Testis (tissue), 5 donors: ENCODE measurements at places on chromosomes 3 and 15.

- no peak for DNase-seq
Measured at GRCh38 chr3:4425055-4425454, 42.0 kb downstream of the SUMF1 start.

- DNase-seq: no peak
Measured at GRCh38 chr3:124815781-124816180, 71.4 kb downstream of the ITGB5 start.

GRCh38 chr3:43953814-43954692 lies 263.3 kb downstream of the ABHD5 start:
- DNase-seq: no peak

DNA sequence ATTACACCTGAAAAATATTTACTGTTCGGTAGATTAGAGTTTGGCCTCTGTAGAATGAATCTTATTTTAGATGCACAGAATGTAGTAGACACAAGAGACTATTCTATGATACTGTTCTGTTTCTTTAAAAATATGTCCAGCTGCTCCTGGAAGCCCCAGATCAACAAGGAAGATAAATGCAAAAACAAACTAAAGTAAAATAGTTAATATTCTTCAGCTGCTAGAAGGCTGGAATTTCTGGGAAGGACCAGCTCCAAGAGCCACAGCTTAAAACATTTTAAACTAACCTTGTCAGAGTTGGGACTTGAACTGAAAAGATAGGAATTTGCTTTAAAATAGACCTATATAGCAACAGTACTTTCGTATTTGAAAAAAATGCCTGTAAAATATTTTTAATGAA lies 277.9 kb downstream of the PTPRG start:
- no peak for DNase-seq

DNA sequence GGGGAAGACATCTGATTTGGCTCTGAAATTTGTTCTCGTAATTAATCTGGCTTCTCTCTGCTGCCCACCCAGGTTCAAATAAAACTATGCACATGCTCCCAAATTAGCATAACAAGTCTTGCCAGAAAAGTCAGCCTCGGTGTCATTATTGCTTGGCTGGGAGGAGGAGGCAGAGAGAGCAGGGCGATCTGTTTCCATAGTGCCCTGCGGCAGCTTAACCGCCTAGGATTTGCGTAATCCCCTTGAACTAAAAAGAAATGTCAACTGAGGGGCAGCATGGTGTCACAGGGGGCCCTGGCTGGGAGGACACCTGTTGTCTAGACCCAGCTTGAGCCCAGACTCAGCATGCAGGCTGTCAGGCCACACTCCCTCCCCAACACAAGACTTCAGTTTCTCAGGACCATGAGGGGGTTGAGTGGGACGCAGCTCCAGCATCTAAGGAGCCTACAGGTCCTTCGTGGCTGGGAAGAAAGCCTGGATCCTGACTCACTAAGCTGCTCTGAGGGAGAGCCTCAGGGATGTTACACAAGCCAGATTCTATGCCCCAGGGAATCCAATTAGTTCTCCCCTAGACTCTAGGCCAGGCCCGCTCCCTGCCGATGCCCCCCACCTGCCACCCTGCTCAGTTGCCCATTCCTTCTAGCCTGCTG lies 17.3 kb downstream of the MRPS11 start:
- DNase-seq: no peak

DNA sequence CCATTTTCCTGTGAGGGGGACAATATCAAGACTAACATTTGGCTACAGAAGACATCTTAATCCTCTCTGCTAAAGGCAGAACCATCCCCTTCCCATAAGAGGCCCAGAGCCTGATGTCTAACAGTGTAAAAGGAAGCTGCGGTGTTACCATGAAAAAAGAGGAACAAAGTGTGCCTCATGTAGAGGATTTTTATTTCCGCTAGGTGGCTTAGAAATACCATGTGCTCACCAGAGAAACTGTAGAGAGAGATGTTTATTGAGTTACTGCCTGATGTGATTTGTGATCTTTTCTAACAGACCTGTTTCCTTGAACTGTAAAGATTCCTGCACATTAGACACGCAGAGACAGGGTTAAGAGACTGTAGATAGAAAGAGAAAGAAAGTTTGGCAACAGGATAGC lies 22.0 kb downstream of the OR5H15 start:
- DNase-seq: no peak

DNA sequence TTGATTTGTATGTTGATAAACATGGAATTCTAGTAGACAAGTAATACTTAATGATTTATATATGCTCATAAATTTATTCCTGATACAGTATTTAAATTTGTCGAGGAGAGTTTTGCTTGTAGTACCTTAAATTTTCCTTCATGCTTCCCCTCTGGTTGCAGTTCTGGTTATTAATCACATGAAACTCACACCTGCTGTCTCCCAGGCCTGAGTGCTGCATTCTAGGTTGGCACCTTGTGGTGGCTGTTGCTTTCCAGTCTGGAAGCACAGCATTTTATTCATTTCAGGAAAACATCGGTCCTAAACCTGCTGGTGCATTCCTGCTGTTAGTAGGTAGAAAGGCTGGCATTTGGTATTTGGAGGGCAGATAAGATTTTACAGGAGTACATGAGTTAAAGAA lies 44.9 kb downstream of the ATP1B3 start:
- DNase-seq: no peak

DNA sequence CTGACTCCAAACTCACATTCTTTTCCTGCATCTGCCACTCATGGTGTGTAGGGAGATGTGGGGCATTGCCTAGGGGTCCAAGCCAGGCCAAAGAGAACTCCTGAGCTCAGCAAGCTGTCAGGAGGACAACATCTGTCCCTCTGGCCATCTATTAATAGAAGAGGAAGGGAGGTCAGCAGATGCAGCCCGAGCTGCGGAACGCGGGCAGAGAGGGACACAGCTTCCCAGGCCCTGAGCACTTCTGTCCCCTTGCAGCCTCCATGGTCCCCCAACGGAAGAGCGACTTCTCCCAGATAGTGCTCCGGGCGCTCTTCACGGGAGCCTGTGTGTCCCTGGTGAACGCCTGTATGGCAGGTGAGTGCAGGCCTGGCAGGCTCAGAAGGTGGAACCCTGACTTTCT lies 37.3 kb upstream of the PDE8A start:
- DNase-seq: no peak

- DNase-seq: no peak
Measured at GRCh38 chr15:78024883-78025282, 52.6 kb downstream of the TBC1D2B start.

DNA sequence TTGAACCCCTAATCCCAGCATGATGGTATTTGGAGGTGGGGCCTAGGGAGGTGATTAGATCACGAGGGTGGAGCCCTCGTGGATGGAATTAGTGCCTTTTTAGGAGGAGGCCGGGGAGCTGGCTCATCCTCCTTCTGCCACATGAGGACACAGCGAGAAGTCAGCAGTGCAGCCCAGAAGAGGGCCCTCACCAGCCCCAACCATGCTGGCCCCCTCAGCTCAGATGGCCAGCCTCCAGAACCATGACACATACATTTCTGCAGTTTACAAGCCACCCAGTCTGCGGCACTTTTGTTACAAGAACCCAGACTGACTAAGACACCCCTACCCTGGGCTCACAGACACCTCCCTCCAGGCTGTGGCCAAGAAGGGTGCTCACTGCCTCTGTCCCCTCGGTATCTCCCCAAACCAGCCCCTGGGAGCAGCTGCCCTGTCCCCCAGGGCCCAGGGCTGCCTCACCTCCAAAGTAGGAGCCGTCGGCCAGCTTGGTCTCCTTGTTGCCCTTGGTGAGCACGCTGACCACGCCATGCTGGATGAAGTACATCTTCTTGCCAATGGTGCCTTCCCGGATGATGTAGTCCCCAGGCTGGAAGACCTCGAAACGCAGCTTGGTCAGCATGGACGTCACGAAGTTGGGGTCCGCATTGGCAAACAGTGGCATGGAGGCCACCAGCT lies 44.1 kb downstream of the HCN4 start:
- DNase-seq: no peak

- no peak for DNase-seq
Measured at GRCh38 chr3:44984335-44984734, 8.3 kb downstream of the EXOSC7 start.

- no peak for DNase-seq
Measured at GRCh38 chr3:109910772-109911171, 573.4 kb upstream of the DPPA4 start.

DNA sequence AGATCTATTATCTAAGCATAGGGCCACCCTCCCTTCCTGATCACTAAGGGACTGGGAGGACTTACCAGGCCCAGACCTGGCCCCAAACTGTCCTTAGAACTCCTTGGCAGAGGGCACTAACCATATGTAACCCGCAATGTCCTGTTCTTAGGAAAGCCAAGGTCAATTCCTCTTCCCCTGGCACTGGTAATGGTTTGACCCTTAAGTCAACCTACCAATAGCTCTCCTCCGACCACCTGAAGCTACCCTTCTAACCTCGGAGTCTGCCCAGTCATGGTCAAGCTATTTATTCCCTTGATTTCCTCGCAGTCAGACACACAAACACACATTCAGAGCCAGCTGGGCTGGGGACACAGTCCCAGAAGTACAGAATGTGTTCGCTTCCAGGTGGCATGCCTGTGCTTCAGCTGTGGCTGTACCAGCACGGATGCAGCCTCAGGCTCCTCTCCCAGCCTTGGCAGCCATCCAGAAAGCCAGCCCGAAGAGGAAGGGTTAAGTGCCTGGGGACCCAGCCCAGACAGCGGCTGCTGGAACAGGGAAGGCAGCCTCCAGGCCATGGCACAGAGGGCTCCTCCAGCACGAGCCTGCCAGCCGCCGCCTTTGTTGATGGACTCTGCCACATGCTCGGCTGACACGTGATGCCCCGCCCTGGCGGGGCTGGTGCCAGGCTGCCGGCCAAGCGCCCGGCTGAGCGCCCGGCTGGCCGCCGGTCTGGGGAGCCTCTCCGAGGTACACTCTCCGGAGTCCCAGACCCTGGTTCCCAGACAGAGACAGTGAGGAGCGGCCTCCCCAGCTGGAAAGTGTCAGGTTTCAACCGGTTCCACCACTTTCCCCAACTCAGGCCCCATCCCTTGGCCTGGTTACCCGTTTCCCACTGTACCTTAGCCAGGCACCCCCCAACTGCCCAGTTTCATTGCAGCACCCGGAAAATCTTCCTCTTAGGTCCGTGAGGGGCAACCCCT lies 5.5 kb downstream of the BMF start:
- DNase-seq: peak; percentile 89

GRCh38 chr3:151366993-151367392 lies 17.6 kb downstream of the P2RY12 start:
- no peak for DNase-seq

GRCh38 chr15:55334997-55335396 lies 16.0 kb downstream of the PIGB start:
- DNase-seq: no peak

- DNase-seq: no peak
Measured at GRCh38 chr3:107284612-107285011, 92.6 kb upstream of the CCDC54 start.

- DNase-seq: peak; percentile 6
Measured at GRCh38 chr15:31274496-31275330, 51.9 kb upstream of the KLF13 start.

GRCh38 chr15:66770518-66771350 lies 68.7 kb downstream of the SMAD6 start:
- no peak for DNase-seq

DNA sequence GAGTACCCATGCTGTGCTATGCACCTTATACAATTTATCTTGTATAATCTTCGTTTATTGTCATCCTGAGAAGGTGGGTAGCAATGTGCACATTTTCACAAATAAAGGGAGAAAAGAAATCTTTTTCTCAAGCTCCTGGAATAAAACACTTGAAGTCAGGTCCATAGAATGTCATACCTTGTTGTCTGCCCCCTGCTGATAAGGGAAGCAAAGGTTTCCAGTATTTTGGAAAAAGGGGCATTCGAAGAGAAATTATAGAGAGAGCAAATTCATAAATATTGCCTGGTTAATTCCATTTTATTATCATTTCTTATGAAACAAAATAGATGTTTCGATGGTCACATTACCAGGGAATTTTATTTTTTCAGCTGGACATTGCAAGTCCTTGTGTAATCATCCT lies 277.8 kb downstream of the RAP2B start:
- no peak for DNase-seq

- DNase-seq: no peak
Measured at GRCh38 chr15:48413304-48413703, 82.1 kb downstream of the DUT start.

DNA sequence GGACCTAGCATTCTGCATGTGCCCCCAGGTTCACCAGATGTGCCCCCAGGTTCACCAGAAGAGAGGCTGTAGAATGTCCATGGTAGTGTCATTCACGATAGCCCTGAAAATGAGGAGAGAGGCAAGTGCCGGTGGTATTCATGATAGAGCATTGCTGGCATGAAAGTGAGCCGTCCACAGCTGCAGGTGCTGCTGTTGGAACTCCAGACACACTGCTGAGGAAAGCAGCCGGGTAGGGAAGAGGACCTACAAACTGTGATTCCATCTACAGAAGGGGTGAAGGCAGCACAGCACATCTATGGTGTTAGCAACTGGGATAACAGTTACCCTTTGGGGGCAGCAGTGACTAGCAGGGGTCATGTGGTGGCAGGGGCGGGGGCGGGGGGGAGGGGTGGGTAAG lies 125.0 kb upstream of the PLXNA1 start:
- DNase-seq: no peak

GRCh38 chr15:63469190-63469589 lies 35.2 kb upstream of the USP3 start:
- no peak for DNase-seq

DNA sequence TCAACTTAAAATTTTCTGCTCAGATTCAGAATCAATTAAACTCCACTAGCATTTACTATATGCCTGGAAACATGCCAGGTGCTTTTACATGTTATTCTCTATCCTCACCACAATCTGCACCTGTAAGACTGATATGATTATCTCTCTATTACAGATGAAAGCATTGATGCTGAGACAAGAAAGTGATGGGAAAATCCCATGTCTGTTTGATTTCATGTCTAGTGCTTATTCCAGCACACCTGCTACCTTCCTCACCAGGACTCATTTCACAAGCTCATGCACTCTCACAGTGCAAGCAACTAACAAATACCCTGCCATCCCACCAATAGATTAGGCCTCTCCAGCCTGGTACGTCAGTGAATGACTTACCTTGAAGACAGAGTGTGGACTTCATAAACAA lies 25.0 kb upstream of the BCL6 start:
- no peak for DNase-seq

DNA sequence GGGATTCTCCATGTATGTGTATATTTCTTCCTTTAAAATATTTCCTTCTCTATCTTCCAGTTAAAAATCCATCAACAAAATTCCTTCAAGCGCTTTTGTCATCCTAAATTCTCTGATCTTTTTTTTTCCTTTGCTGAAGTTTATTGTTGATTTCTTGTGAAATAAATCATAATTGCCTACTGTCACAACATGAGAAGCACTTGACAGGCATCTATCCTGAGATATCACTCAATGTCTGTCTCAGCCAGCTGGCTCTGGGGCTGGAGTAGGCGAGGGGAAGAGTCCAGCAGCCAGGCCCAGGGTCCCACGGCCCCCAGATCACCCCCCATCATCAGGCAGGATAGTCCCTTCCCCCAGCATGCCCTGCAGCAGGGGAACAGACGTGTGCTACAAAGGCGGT lies 109.0 kb upstream of the TLE3 start:
- no peak for DNase-seq
